Activated naive CD4-positive, alpha-beta T cell treated with anti-CD3 and anti-CD28 coated beads, Interleukin-2, amount 50 U/mL, for 16 hours (primary cell): ENCODE measurements at places on chromosomes 7 and 10.

GRCh38 chr7:90229682-90230081 lies 15.3 kb upstream of the CFAP69 start:
- DNase-seq, result no peak

DNA sequence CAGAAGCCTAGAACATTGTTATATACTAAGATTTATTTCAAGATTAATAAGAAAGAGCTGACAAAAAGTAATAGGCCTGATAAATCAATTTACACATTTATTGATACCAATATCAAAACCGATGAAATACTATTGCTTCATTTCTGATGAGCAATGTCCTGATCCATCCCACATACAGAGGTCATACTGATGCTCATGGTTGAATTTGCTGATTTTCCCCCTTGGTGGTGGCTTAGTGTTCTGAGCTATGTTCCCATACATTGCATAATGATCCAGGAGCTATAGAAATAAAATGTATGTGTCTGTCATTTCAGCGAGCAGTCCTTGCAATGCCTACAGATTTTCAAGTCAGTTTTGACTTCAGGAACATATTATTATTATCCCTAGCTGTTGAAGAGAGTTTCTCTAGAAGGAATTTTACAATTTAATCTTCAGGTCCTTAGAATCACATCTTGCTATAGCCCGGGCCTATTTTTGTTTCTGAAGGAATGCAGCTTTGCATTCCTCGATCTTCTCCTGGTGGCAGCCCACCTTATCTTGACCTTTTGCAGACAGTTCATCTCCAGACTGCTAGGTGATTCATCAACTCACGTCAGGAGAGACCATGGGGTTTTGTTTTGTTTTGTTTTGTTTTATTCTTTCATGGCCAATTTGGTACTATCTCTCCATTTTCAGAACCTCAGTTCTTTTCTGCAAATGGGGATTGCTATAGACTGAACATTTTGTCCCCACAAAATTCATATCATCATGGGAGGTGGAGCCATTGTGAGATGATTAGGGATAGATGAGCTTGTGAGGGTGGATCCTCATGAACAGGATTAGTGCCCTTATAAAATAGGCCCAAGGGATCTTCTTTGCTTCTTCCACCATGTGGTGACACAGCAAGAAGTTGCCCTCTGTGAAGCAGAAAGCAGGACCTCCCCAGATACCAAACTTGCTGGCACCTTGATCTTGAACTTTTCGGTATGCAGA lies 465.6 kb upstream of the IGFBP3 start:
- DNase-seq, result no peak

GRCh38 chr7:71824006-71824760 lies 588.0 kb downstream of the CALN1 start:
- no peak for DNase-seq

- DNase-seq, result no peak
Observed at GRCh38 chr10:33249659-33250345, 84.7 kb downstream of the NRP1 start.

DNA sequence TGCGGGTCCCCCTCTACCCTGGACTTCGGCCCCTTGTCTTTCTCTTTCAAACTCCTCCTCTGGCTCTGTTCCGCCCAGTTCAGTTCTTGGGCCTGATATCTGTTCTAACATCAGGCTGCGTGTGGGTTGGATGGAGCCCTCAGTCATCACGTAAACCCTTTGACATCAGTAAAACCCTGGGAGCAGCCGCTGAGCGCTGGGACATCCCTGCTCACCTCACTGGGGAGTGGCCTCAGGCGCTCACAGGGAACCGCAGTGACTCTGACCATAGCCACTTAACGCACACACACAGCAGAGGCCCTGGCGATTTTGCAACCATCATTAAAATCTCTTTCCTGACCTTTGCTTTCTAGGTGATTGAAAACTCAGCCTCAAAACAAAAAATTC lies 113.3 kb downstream of the CYTH3 start:
- DNase-seq, result no peak

GRCh38 chr7:13032084-13032483 lies 344.7 kb downstream of the ARL4A start:
- no peak for DNase-seq

- DNase-seq, result peak; percentile 57
Observed at GRCh38 chr7:28922624-28923331, 35.4 kb downstream of the TRIL start.

DNA sequence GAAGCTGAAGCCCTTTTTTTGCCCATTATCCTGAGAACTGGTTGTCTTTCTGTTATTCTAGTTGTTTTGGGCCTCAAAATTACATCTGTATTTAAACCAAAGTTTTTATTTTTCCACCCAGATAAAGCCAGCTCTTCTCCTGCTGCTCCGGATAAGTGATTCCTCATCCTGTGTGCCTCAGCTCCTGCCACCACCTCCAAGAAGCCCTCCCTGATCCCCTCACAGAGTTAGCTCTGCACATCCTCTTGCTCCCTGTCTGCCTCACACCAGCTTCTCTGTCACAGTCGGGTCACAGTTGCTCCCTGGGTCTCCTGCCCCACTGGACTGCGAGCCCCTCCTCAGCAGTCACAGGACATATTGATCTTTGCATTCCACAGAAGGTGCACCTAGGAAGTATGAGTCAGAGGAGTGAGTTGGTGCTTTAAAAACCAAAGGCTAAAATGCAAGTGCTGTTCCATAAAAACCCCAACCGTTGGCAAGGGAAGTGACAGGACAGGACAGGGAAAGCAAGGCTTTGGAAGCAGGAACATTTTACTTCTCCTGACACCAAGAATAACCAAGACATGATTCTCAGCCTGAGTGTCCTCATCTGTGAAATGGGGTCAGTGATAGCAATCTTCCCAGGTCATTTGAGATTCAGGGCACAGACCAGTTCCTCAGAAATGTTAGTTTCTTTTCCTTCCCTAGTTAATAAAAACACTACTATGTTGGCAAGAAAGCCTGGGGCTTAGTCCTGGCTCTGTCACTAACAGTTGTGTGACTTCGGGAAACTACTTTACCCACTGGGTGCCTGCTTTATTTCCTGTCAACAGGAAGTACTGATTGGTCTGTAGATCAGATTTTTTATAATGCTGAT lies 36.5 kb upstream of the EEPD1 start:
- DNase-seq, result no peak

DNA sequence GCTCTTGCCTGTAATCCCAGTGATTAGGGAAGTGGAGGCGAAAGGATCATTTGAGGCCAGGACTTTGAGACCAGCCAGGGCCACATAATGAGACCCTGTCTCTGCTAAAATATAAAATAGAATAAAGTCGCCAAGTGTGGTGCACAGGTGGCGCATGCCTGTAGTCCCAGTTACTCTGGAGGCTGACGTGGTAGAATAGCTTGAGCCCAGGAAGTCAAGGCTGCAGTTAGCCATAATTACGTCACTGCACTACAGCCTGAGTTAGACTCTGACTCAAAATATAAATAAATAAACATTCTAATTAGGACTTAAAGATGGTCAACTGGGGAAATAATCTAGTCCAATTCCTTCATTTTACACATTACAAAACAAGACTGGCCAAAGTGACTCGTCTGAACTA lies 768 bp downstream of the CHCHD2 start:
- DNase-seq, result no peak

- DNase-seq, result no peak
Observed at GRCh38 chr10:18567343-18567856, 84.0 kb downstream of the NSUN6 start.

- no peak for DNase-seq
Observed at GRCh38 chr10:110646417-110647135, 2.4 kb downstream of the RBM20 start.

DNA sequence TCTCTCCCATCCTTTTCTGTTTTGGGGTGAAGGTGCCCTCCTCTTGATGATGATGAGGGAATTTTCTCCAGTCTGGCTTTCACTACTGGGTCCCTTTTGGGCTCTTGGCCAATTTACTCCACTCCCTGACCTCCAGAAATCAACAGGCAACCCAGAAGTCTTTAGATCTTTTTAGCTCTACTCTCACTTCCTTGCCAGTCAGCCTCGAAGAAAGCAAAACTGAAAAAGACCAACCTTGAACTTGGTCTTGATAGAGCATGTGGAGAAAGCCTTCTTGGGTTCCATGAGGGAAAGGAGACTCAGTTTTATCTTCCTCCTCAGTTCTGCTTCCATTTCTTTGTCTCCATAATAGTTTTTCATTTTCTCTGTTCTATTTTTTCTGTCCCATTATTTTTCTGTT lies 91.4 kb upstream of the NPVF start:
- DNase-seq, result no peak

DNA sequence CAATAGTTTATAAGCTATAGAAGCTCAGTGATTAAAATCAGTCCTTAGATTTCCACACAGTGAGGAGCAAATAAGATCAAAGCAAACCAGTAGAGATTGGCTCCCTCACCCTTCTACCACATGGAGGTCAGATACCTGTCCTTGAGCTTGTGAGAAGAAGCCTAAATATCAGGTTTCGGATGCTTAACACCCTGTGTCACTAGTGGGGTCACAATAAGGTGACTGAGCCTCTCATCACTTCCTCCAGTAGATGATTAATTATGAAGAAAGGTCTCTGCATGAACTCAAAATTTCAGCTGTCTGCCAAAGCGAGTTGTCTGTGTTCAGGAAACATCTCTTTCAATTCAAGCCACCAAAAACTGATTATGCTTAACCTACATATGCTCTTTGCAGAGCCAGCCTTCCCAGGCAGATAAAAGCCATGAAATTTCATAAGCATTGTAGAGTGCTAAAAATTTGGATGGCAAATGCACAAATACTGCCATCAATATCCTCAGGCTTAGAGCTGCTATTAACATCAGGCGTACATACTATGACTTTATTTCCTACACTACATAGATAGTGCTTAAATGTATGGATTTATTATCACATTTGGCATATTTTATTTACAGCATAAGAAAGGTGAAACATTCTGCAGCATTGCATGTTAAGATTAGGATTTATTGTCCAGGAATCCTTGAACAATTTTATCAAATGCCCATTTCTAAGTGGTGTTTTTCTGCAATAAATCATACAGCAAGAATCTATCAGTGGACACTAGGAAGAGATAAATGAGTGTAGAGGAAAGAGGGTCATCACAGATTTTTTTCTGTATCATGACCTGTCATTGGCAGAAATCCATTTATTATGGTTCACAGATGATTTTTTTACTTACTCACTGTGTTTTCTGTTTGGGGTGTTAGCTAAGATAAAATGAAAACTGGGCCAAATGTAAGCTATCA lies 285.1 kb upstream of the SP8 start:
- no peak for DNase-seq

- no peak for DNase-seq
Observed at GRCh38 chr10:93758891-93759410, 1.2 kb downstream of the LGI1 start.

DNA sequence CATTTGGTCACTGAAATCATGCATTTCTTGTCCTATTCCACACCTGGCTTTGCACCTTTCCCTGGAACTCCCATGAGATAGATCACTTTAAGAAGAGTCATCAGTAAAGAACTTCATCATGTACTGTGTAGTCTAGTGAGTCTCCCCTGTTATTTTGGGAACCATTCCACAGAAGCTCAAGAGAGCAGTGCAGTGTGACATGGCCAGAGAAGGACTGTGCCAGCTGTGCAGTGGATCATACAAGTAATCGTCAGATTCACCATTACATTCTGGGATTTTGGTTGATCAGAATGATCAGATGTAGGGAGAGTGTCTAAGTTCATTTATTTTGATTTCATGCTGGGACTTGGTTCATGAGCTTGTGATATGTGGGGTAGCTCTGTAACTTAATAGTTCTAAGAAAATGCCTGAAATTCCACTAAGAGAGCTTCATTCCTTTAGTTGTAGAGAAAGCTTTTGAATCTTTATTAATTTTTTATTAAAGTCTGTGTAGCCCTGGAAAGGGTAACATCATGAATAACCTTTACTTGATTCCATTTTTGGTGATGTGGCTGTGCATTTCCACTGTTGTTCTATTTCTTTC lies 166.8 kb downstream of the SUGCT start:
- DNase-seq, result no peak

- no peak for DNase-seq
Observed at GRCh38 chr10:99353182-99353581, 24.0 kb downstream of the CNNM1 start.

GRCh38 chr7:153887749-153888569 lies 164.2 kb upstream of the DPP6 start:
- DNase-seq, result no peak

DNA sequence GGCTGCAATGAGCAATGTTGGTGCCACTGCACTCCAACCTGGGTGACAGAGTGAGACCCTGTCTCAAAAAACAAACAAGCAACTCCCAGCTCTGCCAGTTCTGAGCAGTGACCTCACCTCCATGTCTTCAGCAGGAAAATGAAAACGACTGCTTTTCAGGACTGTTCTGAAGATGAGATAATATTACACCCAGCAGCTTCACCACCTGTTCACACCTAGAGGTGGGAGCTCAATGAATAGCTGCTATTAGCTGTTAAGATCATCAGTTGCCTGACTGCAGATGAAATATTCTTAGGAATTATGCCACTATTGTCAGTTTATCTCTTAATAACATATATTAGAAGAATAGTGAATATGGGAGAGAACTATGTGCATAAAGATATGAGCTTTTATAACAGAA lies 48.4 kb upstream of the CYTH3 start:
- DNase-seq, result no peak

DNA sequence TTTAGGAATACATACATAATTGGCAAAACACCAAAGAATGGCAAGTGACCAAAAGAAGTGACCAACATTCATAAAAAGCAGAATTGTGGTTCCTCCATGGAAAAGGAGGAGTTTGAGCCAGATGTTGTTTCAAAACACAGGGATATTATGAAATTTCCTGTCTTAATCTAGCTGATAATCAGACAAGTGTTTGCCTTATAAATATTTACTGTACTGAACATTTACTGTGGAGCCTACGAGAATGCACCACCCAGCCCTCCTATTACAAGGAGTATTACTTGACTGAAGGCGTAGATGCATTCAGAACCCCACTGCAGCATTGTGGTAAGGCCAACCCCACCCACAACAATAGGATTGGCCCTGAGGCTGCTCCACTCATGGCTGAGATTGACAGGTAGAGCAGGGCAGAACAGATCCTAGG lies 118.9 kb downstream of the AKR1D1 start:
- no peak for DNase-seq

GRCh38 chr10:124316326-124316725 lies 102.4 kb downstream of the OAT start:
- DNase-seq, result no peak

DNA sequence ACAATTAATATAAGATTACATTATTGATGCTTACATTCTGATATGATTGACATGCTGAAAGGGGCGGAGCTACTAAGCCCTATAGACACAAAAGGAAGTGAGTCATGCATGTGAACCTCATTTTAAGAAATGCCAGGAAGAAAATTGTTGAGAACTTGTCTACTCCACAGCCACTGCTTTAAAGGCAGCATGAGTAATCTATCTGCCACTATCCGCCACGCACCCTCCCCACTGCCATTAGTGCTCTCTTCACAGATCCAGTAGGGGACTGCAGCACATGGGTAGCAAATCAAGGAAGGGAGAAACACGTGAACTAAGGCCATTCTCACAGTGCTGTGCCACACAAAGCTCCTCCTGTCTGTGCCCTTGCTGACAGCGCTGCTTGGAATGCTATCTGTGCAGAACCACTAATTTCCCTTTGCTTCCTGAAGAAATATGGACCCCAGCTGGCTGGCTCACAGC lies 524.8 kb downstream of the GRM8 start:
- no peak for DNase-seq
